ENCODE measurements at places on chromosomes 7 and 10.
A peak's percentile ranks its signal among the peaks of the same experiment; 100 is the strongest.

DNA sequence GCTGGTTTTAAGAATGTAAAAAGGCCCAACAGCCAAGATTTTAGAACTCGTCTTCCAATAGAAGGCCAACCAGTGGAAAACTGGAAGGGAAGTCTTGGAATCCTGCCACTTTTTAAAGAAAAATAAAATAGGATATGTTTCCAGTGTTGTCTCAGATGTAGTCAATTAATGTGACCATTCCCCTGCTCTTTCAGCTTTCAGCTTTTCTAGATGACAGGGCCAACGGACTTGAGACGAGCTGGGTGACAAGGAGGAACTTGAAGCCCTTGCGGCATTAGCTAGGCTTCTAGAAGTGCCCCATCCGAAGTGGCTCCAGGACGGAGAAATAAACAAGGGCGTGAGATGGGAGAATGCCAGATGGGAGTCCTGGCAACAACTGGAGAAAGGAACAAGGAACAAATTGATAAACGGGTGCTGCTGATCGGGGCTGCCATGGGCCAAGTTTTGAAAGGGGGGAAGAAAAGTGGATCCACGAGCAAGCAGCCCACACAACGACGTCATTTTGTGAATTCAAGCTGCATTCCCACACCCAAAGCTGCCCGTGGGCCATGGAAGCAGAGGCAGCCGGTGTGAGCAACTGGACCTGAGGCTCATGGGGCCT lies 42.3 kb downstream of the CTBP2 start:
- DNase-seq = peak; percentile 61

- no peak for DNase-seq
Measured at GRCh38 chr7:27245124-27245797, 2.7 kb downstream of the EVX1 start.

GRCh38 chr7:116836911-116837310 lies 25.5 kb upstream of the CAPZA2 start:
- DNase-seq = no peak

DNA sequence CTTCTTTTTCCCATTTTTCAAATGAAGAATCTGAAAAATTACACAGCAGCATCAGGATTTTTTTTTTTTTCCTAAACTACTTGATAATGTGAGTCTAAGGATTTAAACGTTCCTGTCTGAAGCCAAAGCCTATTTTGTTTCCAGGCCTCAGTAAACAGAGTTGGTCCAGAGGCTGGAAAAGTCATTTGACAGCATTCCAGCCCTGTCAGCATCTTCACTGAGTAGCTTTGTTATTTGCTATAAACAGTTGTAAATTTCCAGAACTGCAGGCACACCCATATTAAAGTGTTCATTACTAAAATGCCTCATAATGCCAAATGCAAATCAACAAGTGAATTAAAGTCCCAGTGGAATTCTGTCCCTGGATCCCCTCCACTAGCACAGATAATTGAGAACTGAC lies 35.5 kb upstream of the KMT2E start:
- no peak for DNase-seq

- no peak for DNase-seq
Measured at GRCh38 chr7:142620402-142620801, 128.9 kb upstream of the PRSS1 start.

DNA sequence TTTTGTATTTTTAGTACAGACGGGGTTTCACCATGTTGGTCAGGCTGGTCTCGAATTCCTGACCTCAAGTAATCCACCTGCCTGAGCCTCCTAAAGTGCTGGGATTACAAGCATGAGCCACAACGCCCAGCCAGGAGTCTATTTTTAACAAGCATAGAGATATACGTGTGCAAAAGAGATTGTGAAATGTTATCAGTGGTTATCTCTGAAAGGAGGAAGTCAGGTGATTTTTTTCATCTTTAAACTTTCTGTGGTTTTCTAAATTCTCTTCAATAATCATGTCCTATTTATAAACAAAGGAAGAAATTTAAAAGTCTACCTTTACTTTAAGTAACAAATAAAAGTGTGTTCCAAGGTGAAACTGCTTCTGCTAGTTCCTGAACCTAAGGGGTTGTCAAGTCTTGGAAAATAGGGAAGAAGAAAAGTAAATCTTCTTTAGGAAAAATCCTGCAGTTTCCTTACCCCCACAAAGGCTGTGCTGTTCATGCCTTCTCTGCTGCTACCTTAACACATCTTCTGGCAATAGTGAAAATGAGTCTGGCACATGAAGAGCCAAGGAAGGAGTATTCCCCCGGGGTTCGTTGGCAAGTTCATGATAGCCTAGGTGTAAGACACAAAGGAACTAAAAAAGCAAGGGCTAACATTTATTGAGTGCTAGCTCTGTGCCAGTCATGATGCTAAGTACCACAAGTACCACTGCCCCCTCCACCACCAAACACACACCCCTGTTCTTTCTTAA lies 51.1 kb downstream of the CYP26A1 start:
- peak; percentile 29 for DNase-seq

DNA sequence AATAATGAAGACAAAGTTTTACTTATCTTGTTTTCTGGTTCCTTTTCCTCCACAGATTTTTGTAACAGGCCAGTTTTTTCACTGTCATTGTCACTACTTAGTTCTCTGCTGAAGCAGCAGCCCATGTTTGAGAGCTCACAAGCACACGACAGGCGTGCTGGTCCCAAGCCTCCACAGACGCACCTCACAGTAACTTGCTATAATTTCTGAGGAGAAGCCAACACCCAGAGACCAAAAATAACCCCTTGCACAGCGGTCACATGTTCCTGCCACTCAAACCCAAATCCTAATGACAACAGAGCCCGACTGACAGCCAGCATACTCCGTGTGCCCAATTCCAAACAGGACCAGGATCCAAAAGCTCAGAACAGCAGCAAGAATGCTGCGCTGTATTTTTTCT lies 58.5 kb downstream of the LARP4B start:
- no peak for DNase-seq

GRCh38 chr10:95287281-95287680 lies 3.5 kb downstream of the PDLIM1 start:
- no peak for DNase-seq
